Pancreas (tissue), 10 donors: ENCODE measurements at places on chromosomes 11 and 22.
A peak's percentile ranks its signal among the peaks of the same experiment; 100 is the strongest.

DNA sequence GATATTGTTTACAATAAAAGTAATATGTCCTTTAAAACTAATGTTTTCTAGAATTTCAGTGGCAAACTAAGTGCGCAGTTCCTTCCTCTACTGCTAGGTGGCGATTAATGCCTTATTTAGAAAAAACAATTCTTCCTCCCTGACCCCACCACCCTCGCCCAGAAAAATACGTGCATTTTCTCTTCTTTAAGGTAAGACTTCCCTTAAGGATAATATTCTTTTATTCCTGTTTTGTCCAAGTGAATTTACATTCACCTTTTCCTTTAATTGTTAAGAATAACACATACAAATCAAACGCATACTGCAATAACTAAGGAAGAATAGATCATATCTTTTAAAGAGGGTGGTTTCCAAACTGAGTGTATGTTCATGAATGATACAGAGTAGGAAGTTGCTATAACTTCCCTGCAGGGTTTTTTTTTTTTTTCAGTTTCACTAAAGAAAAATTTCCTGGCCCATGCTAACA lies 17.0 kb upstream of the PSMA1 start:
- no peaks in the 10 kb centered on the region for H3K27me3 ChIP-seq
- H3K4me1 ChIP-seq: peaks cover 29% of the 10 kb centered on the region
- peak; percentile 26 for DNase-seq
- no peak overlapping the region for H3K27ac ChIP-seq

GRCh38 chr11:109697140-109697843 lies 275.3 kb downstream of the C11orf87 start:
- DNase-seq: no peak
- no peak overlapping the region for H3K27ac ChIP-seq
- no peaks in the 10 kb centered on the region for H3K4me1 ChIP-seq
- H3K27me3 ChIP-seq: no peaks in the 10 kb centered on the region
- H3K4me3 ChIP-seq: no peak overlapping the region

- no peak for DNase-seq
- no peaks in the 10 kb centered on the region for H3K27me3 ChIP-seq
- H3K4me1 ChIP-seq: no peaks in the 10 kb centered on the region
- no peak overlapping the region for H3K4me3 ChIP-seq
- H3K36me3 ChIP-seq: no peaks in the 10 kb centered on the region
These were observed 40.7 kb downstream of the SFI1 start for GRCh38 chr22:31537019-31537535.

DNA sequence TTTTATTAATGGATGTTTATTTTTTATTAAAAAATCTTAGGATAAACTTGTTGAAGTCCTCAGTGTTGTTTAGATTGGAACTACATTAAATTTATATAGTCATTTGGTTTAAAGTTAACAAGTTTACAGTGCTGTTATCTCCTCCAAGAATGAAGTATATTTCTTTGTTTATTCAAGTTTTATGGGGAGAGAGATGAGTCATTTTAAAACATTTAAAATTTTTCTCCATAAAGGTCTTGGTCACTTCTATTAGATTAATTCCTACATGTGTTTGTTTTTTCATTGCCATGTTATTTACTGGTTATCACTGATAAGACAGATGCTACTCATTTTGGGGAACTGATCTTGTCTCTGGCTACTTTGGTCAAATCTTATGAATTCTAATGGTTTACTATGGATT lies 429.6 kb downstream of the METTL15 start:
- H3K4me1 ChIP-seq: no peaks in the 10 kb centered on the region
- H3K27ac ChIP-seq: no peak overlapping the region
- no peak for DNase-seq
- H3K4me3 ChIP-seq: no peak overlapping the region
- H3K36me3 ChIP-seq: no peaks in the 10 kb centered on the region

DNA sequence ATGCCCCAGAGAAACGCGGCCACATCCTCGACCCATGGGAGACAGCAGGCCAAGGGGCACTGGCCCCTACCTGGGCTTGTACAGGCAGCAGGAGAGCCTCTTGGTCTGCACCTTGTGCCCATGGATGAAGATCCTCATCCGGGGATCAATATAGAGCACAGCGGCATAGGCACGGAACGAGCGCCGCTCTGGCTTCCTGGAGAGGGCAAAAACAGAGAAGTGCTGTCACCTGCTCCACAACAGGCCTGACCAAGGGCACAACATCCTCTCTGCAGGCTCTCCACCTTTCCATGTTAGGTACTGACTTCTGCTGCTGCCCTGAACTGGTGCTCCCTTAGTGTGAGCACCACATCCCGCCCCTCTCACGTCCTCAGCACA lies 27.2 kb downstream of the MORC2 start:
- no peak overlapping the region for H3K4me3 ChIP-seq
- no peak overlapping the region for H3K27ac ChIP-seq
- no peak for DNase-seq
- H3K27me3 ChIP-seq: no peaks in the 10 kb centered on the region
- H3K4me1 ChIP-seq: no peaks in the 10 kb centered on the region

DNA sequence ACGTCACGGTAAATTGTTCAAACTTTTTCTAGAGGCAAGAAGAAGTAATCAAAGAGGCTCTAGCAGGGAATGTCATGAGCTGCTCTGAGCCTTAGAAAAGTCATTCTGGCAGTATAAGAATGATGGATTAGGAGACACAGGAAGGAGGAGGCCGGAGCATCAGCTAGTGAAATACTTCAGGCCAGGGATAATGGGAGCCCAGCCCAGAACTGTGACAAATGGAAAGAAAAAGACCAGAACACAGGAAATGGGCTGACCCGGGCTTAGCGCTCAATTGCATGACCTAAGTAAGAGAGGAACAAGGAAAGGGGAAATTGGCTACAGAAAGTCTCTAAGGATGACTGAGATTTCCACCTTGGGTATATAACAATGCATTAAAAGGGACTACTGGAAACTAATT lies 108.6 kb downstream of the LARGE1 start:
- H3K4me3 ChIP-seq: no peak overlapping the region
- H3K27me3 ChIP-seq: no peaks in the 10 kb centered on the region
- H3K36me3 ChIP-seq: no peaks in the 10 kb centered on the region

DNA sequence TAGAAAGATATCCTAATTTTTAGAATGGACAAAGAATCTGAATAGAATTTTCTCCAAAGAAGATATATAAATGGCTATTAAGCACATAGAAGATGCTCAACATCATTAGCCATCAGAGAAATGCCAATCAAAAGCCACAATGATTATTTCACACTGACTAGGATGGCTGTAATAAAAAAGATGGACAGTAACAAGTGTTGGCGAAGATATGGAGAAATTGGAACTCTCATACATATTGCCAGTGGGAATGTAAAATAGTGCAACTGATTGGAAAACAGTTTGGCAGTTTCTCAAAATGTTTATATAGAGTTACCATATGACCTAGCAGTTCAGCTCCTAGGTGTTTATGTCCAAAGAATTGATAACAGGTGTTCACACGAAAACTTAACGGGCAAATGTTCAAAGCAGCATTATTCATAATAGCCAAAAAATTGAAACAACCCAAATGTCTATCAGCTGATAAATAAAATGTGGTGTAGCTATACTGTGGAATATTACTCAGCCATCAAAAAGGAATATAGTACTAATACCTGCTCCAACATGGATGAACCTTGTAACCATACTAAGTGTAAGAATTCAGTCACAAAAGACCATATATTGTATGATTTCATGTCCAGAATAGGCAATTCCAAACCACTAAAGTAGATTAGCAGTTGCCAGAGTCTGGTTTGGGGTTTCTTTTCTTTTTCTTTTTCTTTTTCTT lies 29.7 kb downstream of the ART5 start:
- H3K4me1 ChIP-seq: no peaks in the 10 kb centered on the region
- no peak overlapping the region for H3K27ac ChIP-seq
- H3K27me3 ChIP-seq: no peaks in the 10 kb centered on the region

DNA sequence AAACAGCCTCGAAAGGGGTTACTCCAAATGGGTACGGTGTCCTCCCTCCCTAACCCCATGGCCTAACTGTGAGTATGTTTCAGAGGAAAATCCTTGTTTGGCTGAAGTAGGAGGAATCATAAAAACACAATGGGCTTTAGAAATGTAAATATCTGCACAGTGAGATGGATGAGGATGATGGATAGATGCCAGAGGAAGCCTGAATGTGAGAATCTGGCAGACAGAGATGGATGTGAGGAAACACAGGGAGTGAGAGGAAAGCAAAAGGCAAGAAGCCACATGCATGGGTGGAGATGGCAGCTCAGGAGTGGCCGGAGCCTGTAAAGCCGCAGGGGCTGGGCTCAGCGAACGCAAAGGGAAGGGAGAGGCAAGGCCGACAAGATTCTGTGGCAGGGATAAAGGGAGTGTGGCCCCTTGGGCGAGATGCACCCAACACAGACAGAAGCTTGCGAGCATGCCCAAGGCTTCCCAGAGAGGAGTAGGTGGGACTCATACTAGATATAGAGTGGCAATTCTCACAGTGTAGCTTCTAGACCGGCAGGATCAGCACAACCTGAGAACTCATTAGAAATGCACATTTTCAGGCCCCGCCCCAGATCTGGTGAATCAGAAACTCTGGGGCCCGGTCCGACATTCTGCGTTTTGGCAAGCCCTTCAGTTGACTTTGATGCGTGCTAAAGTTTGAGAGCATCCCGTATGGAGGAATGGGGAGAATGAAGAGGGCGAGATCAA lies 237.3 kb upstream of the CADM1 start:
- no peak overlapping the region for H3K27ac ChIP-seq
- no peaks in the 10 kb centered on the region for H3K27me3 ChIP-seq
- H3K36me3 ChIP-seq: no peaks in the 10 kb centered on the region
- no peak for DNase-seq

- H3K4me1 ChIP-seq: no peaks in the 10 kb centered on the region
- no peaks in the 10 kb centered on the region for H3K27me3 ChIP-seq
- no peak for DNase-seq
- H3K4me3 ChIP-seq: no peak overlapping the region
- H3K27ac ChIP-seq: no peak overlapping the region
- H3K36me3 ChIP-seq: no peaks in the 10 kb centered on the region
These were observed 5.8 kb upstream of the HMBS start for GRCh38 chr11:119078675-119079420.

DNA sequence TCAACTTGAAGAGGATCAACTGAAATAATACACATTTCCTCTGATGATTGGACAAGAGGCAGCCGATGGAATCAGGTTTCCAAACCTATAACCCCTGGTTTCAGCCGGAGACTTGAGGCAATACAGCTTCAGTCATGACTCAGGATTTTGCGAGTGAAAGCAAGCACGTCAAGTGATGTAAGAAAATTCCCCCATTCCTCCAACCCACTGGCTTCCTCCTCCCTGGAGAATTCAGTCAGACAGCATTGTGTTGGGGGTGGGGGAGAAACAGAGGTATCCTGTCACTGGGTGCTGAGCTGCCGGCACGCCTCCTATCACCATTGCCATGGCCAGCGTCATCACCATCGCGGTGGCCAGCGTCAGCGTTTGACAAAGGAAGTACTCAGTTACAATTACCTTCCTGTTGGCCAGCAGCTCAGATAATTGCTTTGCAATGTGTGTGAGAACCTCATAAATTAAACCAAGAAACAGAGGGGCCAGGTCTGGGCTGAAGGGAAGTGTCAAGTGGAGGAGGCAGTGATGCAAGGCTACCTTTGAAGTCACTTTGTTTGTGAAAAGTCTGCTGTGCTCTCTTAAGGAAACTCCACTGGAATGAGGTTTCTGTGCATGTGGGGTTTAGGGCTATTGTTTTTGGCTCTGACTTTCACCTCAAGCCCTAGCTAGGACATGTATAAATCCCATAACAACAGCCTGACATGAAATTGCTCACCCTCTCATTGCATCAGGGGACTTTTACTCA lies 50.2 kb downstream of the LIF start:
- peak overlapping the region; percentile 75 for H3K27ac ChIP-seq
- H3K4me3 ChIP-seq: no peak overlapping the region
- peaks cover 8% of the 10 kb centered on the region for H3K4me1 ChIP-seq
- H3K27me3 ChIP-seq: no peaks in the 10 kb centered on the region
- no peaks in the 10 kb centered on the region for H3K36me3 ChIP-seq
- peak; percentile 57 for DNase-seq

GRCh38 chr11:34972892-34973291 lies 56.5 kb downstream of the PDHX start:
- DNase-seq: no peak
- H3K4me3 ChIP-seq: no peak overlapping the region
- H3K4me1 ChIP-seq: peaks cover 7% of the 10 kb centered on the region
- no peaks in the 10 kb centered on the region for H3K36me3 ChIP-seq
- H3K27ac ChIP-seq: no peak overlapping the region
